GM12892 (cell line): ENCODE measurements at places on chromosomes 7 and 10.

GRCh38 chr10:73763343-73763742, 18.5 kb upstream of the CHCHD1 start:
- DNase-seq = no peak

DNA sequence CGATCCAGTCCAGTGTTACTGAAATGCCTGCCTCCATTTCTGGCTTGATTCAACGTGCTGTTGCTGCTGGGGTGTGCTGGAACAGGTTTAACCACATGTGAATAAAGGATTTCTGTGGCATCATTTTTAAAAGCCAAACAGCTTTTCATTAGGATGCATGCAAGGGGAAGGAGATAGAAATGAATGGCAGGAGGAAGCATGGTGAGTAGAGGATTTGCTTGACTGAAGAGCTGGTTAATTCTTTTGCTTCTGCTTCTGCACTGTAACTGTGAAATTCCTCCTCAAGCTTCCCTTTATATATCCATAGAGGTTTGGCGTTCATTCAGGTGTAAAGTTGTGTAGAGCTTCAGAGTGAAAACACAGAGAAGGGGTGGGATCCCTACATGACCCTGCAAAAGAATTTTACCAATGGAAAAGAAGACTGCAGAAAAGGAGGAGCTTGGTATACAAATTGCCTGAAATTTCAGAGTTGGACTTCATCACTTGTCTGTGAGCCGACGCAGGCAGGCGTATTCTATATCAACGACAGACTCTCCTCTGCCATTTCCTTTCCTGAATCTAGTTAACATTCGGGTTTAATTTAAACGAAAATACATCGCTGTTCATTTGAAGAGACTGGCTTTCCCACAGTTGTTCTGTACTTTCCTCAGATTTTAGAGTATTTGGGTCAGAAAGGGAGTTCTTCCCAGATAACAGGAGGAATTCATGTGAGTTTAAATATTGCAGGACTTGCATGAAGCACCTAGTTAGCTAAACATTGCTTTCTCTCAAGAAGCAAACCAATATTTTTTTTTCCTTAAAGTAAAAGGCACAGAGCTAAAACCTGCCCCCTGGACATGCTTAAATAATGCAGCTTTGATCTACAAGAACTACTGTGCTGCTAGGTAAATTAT, at the start of gene SOSTDC1:
SOSTDC1 (minus strand) TSS at position 270 of the 893 bp plus-strand sequence; CDS start at position 200, 70 bp downstream.
- DNase-seq = no peak

GRCh38 chr7:158377800-158378623, 209.6 kb downstream of the PTPRN2 start:
- no peak for DNase-seq

- DNase-seq = no peak
Measured at GRCh38 chr10:109966961-109967738, 40.6 kb upstream of the ADD3 start.

DNA sequence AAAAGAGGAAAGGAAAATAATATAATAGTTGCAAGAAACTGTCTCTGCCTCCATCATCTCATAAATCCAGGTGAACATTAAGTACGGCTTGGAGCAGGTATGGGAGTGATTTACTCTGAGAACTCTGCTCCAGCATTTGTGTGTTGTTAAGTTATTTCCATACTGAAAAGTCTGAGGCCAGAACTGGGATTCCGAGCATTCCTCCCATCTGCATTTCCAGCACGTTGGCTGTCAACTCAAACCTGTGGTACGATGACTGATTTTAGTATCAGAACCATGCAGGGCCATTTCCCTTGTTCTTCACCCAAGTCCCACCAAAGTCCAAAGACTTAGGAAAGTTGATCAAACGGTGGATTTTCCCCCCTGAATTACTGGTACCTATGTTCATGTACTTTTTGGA, 104.9 kb downstream of the CREB5 start:
- no peak for DNase-seq
